ENCODE measurements at places on chromosomes 7 and 10. TPM values are rescaled to one million over a fixed set of nuclear protein-coding genes. Genes with fewer than 3 reads are reported as not detected.

- H3K4me1 ChIP-seq: peaks cover 8% of the 10 kb centered on the region
- H3K4me3 ChIP-seq: no peak overlapping the region
- DNase-seq: no peak
- H3K27ac ChIP-seq: no peak overlapping the region
These were observed 27.3 kb downstream of the CCNY start for GRCh38 chr10:35363587-35363986.

DNA sequence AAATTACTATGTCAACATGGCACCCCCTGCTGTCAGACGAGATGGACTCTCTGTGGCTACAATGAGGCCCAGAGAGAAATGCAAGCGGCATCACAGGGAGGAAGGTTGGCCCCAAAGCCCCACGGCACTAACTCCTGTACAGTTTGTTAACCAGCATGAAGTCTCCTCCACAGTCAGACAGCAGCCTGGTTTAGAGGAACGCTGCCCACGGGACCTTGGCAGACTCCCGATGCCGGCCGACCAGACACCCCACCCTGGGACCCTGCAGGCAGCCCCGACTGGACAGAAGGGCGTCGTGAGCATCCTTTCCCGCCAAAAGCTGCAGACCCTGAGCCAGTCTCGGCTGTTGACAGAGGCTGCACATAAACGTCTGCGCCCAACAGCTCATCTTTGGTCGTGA is 158.8 kb downstream of the DIP2C start:
- no peaks in the 10 kb centered on the region for H3K27me3 ChIP-seq
- DNase-seq: no peak
- no peaks in the 10 kb centered on the region for H3K4me1 ChIP-seq
- H3K36me3 ChIP-seq: no peaks in the 10 kb centered on the region

DNA sequence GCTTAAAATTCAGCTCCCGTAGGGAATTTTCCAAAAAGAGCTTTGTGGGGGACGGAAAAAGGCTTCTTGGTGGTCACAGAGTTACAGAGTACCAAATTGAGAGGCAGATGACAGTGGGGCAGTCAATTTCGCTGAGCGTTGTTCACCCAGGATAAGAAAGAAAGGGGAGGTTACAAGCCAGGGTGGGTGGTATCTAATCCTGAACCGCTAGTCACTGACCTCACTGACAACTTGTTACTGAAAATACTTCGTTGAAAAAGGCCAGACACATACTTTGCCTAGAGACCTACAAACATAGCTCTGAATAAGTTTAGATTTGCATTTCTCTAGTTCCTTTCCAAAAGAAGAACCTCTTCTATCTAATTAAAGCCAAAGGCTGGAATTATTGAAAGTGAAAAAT is at the start of gene CTNNA3:
CTNNA3 (minus strand) TSS at position 167 of the 400 bp plus-strand sequence.
- no peak within 1 kb of the TSS for H3K27ac ChIP-seq
- no peaks in the 10 kb centered on the region for H3K27me3 ChIP-seq
- H3K4me1 ChIP-seq: no peaks in the 10 kb centered on the region
- no peak for DNase-seq
- H3K36me3 ChIP-seq: no peaks in the 10 kb centered on the region

DNA sequence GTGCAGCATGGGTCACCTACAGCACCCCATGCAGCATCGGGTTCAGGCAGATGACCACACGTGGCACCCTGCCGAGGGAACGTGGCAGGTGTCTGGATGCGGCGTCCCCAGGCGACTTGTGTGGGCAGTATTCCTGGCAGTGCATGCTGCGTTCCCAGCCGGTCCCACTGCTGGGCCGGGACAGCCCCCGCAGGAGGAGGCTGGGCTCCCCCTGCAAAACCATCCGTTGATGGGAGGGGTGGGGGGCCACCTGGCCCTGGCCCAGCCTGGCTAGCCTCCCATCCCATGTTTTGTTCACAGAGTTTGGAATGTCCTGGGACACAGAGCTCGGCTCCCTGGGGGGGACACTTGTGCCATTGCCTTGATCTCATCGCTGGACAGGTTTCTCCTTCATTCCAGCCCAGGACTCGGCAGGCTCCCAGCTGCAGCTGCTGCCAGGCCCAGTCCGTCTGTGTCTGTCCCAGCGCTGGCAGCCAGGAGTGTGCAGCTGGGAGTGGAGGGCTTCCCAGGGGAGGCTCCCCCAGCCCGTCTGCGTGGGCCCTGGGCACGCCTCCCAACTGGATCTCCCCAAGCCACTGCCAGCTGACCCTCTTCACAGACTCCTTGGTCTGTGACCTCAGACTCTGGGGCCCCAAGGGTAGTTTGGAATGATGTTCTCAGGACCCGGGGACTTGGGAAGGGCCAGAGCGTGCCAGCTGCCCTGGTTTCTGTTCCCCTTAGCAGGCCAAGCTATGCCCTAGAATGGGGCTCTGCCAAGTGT is 32.6 kb downstream of the TMEM270 start:
- no peaks in the 10 kb centered on the region for H3K36me3 ChIP-seq
- H3K27ac ChIP-seq: no peak overlapping the region
- no peaks in the 10 kb centered on the region for H3K4me1 ChIP-seq
- H3K27me3 ChIP-seq: no peaks in the 10 kb centered on the region
- H3K4me3 ChIP-seq: no peak overlapping the region

GRCh38 chr10:69010151-69010640 is 21.6 kb downstream of the KIFBP start:
- no peak overlapping the region for H3K27ac ChIP-seq
- peaks cover 17% of the 10 kb centered on the region for H3K36me3 ChIP-seq
- no peaks in the 10 kb centered on the region for H3K27me3 ChIP-seq
- DNase-seq: no peak
- H3K4me1 ChIP-seq: no peaks in the 10 kb centered on the region

DNA sequence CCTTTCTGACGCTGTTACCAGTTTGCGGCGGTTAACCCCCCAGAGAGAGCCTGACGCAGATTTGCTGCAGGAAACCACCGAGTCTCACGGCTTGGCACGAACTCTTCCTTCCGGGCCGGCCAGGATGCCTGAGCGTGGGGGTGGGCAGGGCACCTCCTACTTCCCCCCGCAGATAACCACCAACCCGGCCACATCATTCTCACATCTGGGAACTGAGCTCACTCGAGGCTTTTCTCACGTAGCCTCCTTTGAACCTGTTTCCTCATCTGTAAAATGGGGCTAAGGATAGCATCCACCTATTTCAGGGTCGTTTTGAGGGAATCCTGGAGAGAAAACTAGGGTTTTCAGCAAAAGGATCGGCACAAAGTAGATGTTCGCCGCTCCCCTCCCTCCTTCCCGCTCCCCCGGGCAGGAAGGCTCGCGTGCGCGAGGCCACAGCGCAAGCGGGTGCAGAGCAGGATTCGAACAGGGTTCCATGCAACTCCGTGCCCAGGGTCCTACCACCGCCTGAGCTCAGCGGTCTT is 23.6 kb downstream of the DDIT4 start:
- peak overlapping the region; percentile 95 for H3K27ac ChIP-seq
- no peak for DNase-seq
- H3K36me3 ChIP-seq: no peaks in the 10 kb centered on the region
- peaks cover 5% of the 10 kb centered on the region for H3K4me1 ChIP-seq
- no peaks in the 10 kb centered on the region for H3K27me3 ChIP-seq

DNA sequence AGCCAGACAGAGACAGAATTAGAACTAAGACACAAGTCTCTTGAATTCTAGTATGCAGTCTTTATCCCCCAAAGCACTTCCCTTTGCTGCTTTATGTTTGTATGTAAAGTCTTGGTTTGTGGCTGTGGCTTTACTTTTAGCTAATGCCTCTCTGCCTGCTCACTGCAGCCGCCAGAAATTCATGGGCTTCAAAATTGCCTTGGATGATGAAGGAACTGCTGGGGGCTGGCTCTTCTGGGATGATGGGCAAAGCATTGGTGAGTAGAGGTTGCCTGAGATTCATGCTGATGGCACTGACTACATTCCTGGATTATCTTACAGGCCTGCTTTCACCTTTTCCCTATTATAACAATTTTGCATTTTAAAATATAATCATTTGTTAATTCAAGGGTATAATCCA is 10.9 kb upstream of the MGAM2 start:
- H3K27me3 ChIP-seq: no peaks in the 10 kb centered on the region
- H3K36me3 ChIP-seq: no peaks in the 10 kb centered on the region
- no peak overlapping the region for H3K27ac ChIP-seq
- H3K4me1 ChIP-seq: no peaks in the 10 kb centered on the region
- H3K4me3 ChIP-seq: no peak overlapping the region

DNA sequence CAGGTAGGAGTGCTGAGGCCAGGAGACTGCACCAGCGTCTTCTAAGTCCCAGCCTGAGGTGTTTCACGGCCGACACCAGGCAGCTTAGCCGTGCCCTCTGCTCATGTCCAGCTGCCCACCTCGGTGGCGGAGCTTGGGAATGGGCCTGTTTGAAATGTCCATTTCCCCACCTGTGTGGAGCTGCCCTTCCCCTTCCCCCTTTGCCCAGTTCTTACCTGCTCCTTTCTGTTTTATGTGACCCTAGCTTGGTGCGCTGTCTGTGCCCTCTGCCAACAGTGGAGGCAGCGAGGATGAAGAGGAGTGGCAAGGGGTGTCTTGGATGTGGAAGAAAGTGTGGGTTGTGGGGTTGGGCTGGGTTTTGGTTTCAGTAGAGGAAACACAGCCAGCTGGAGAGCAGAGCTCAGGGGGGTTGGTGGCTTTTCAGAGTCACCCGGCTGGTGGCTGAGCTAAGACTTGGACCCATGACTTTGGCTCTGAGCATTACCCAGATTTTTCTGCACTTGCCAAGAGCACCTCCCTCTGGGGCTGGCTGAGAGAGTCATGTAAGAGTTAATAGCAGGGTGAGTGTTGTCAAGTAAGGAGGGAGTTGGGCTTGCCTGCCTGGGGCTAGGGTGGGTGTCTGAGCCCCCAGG is 37.4 kb downstream of the GBX1 start:
- DNase-seq: no peak
- no peaks in the 10 kb centered on the region for H3K4me1 ChIP-seq
- peaks cover 12% of the 10 kb centered on the region for H3K36me3 ChIP-seq
- no peaks in the 10 kb centered on the region for H3K27me3 ChIP-seq
- H3K27ac ChIP-seq: no peak overlapping the region

DNA sequence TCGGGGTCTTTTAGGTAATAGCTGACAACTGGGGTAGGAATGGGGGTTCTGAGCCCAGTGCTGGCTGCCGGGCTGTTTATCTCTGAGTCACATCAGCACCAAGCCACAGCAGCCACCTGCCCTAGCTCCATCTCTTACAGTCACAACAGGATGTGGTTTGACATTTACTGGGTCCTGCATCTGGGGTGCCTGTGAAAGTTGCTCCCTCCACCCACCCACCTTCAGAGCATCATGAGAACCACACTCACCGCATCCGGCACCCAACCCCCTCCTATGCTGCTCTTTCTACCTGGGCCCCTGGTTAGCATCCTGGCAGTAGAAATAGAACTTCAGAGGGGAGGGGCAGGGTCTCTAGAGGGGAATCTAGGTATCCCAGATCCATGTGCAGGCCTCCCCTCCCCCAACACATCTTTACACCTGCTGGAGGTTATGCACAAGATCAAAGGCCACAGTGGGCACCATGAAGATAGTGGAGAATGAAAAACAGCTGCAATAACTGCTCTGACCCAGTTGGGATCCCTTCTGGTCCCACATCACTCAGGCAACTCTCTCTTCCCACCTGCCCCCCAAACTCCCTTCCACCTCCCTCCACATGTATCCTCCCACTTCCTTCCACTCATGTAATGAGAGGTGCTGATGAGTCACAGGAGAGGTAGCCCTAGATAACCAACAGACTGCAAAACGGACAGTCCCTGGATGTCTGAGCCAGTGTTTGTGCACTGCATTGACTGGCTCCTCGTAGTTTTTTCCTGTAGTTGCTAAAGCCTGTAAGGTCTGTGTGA is 38.2 kb downstream of the PRSS2 start:
- H3K27me3 ChIP-seq: peaks cover 4% of the 10 kb centered on the region
- peak; percentile 28 for DNase-seq
- H3K27ac ChIP-seq: no peak overlapping the region

DNA sequence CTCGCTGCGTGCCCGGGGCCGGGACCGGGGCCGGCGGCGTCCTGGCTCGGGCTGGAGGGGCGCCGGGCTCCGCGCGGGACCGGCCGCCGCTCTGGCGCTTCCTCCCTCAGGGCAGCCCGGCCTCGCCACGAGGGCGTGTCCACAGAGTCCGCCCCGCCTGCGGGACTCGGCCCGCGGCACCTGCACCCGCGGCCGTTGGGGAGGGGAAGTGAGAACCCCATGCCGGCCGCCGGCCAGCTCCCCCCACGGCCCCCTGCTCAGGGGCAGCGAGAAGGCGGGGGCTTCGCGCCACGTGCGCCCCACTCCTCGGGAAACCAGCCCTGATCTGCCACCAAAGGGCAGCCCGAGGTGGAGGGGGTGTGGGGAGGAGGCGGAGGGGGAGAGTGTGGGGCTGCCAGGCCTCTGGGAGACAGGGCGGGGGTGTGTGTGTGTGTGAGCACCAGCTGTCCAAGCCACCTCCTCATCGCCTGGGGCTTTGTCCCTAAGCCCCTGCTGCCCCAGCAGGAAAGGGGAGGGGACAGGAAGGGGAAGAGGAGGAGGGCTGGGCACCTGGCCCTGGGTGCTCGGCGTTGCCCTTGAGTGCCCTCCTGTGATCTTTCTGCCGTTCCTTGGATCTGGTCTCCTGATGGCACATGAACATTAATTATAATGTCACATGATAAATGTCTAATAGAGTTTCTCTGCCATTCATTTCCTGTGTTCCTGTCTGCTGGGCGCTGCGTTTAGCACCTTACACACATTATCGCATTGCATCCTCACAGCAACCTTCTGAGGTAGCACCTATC is at the start of gene PIK3AP1:
PIK3AP1 (minus strand) TSS at position 93 of the 785 bp plus-strand sequence. CDS start 120 bp downstream, outside the sequence.
- H3K27me3 ChIP-seq: no peaks in the 10 kb centered on the region
- peak; percentile 60 for DNase-seq
- peak within 1 kb of the TSS; percentile 67 for H3K4me3 ChIP-seq
- no peaks in the 10 kb centered on the region for H3K36me3 ChIP-seq

SH2B2 gene
- 1.0 TPM for total RNA-seq

RASSF4 gene
- total RNA-seq: 26.9 TPM

LIPN gene
- total RNA-seq: 0.25 TPM

RET gene
- 0.33 TPM for total RNA-seq

Data from liver (tissue), 10 donors.